ENCODE measurements at places on chromosomes 7 and 10.
A peak's percentile ranks its signal among the peaks of the same experiment; 100 is the strongest.

DNA sequence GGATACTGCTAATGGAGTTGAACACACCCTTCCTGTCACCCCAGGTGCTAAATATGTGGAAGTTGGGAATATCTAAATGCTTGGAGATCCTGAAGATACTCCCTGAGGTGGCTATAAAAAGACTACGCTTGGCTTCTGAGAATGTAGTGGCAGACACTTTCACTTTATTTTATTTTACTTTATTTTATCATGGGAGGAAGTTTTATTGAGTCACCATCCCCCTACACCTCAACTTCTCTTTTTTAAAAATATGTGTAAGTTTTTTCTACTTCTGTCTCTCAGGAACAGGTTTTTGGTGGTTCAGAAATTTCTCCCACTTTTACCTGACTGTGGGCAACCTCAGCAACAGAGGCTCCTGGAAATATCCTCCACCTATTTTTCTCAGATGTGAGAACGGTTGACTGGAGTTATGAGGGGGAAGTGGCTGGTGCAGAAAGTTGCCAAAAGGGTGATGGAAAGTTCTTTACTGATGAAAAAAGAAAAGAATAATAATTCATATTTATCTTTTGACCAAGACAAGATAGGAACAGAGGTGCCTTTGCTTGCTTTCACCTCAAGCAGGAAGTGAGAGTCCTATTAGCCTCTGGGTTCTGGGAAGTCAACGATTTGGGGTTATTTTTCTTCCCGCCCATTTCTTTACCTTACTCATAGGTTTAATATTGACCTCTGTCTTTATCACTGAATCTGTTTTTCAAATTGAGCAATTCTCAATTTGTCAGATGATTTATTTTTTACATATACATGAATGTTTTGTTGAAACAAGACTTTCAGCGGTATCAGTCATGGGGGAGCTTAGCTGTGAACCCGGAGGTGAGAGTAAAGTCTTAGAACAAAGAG, 103.6 kb downstream of the AHR start:
- DNase-seq: no peak

GRCh38 chr10:30529373-30529998, 95.5 kb downstream of the MAP3K8 start:
- no peak for DNase-seq

- DNase-seq: no peak
Measured at GRCh38 chr10:98649170-98649569, 202.4 kb upstream of the HPS1 start.

DNA sequence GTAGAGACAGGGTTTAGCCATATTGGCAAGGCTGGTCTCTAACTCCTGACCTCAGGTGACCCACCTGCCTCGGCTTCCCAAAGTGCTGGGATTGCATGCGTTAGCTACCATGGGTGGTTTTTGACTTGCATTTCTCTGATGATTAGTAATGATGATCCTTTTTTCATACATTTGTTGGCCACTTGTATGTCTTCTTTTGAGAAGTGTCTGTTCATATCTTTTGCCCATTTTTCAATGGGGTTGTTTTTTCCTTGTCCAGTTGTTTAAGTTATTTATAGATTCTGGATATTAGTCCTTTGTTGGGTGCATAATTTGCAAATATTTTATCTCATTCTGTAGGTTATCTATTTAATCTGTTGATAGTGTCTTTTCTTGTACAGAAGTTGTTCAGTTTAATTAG, 4.3 kb upstream of the OR13A1 start:
- DNase-seq: no peak

DNA sequence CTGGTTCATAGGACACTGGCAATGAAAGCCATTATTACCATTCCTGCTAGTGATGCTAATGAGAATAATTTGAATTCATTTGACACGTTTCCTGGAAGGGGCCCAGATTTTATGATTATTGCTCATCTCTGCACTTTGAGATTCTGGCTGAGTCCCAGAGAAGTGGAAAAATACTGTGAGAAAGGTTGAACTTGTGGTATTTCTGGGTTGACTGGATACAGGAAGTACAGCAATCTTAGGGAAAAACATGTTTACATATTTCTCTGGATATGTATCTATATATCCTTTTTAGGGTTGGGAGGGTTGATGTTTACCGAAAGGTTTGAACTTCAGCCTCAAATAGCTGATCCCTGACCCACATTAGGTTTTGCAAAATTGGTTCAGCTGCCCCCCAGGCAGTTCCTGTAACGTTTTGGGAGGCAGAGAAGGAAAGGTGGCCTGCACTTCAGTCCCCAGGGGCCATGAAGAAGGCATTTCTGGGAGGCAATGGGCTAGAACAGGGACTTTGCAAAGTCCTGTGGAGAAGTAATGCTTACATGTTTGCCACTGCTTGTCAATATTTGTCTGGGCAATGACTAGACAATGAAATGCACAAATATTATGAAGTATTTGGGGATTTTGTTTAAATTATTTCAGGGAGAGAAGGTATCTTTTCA, 253.7 kb upstream of the PITRM1 start:
- DNase-seq: peak; percentile 83

GRCh38 chr10:26407406-26407969, 30.7 kb upstream of the APBB1IP start:
- no peak for DNase-seq

GRCh38 chr10:123537188-123537961, 128.8 kb upstream of the GPR26 start:
- DNase-seq: no peak

DNA sequence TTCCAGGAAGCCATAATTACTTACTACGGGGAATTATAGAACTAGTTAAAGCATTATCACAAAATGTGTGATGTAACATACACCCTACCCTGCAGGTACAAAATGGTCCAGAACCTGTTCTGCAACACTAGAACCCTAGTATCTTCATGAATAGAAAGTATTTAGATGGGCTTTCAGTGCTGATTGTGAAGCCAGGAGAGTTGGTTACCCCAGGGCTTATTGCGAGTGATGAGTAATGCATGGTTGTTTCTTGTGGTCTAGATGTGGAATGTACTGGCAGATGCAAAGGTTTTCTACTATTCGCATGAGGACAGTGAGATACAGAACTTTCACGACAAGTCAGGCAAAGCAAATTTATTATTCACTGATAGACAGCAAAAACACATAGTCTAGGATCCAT, 33.6 kb upstream of the AGR3 start:
- DNase-seq: peak; percentile 76

DNA sequence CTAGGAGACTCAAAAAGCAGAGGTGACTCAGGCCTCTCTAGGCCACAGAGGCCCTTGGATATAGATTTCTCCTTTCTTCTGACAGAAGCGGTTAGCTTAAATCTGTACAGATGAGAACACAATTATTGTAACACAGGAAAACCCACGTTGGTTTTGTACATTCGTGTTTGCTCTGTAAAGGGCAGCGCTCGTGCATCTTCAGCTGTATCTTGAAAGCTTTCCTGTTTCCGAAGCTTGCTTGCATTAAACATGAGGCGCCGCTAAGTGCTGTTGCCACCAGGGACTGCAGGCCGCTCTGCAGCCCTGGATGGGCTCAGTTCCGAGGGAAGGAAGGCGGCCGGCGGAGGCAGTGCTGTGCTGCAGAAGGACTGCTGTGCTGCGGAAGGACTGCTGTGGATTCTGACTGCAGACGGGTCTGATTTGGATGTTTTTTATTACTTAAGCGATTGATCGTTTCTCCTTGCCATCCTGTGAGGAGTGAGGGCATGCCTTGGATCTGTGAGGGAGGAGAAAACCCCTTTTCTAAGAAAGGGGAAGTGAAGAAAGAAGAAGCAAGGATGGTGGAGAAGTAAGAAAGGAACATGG, 53.3 kb downstream of the FHIP2A start:
- DNase-seq: peak; percentile 69
